ENCODE measurements at places on chromosomes 12 and 14. TPM values are rescaled to one million over a fixed set of nuclear protein-coding genes. Genes with fewer than 3 reads are reported as not detected.

DNA sequence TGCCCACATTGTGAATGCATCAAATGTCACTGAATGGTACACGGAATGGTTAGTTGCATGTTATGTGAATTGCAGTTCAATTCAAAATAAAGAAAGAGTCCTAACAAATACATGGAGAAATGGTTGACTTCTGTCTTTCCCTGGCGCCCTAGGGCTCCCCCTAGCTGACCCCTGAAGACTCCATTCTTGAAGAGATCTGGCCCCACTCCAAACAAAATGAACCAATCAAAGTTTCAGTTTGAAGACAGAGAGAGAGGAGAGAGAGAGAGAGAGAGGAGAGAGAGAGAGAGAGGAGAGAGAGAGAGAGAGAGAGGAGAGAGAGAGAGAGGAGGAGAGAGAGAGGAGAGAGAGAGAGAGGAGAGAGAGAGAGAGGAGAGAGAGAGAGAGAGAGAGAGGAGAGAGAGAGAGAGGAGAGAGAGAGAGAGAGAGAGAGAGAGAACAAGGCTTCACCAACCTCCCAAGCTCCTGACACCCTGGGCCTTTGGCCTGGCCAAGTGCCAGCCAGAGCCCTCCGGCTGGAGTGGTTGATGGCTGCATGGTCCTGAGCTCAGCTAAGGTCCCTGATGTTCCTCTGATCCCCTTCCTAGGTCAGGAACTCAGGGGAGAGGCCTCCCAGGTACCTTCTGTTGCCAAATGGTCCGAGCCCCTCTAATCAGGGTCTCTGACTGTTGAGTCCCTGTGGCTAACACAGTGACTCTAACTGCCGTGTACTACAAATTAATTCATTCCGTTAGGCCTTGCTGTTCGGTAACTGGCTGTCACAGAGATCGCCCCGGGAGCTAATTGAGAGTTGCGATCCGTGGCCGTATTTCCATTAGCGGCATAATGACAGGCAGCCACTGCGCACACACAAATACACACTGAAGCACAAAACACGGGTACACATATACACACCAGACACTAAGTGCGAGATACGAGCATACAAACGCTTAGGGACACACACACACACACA is 188.8 kb downstream of the ESRRB start:
- H3K27ac ChIP-seq: no peak overlapping the region
- H3K4me3 ChIP-seq: no peak overlapping the region
- no peaks in the 10 kb centered on the region for H3K27me3 ChIP-seq
- DNase-seq: no peak
- H3K4me1 ChIP-seq: no peaks in the 10 kb centered on the region
- H3K36me3 ChIP-seq: no peaks in the 10 kb centered on the region

GRCh38 chr12:5730962-5731361 is 214.1 kb downstream of the ANO2 start:
- H3K27me3 ChIP-seq: no peaks in the 10 kb centered on the region
- H3K36me3 ChIP-seq: no peaks in the 10 kb centered on the region
- DNase-seq: no peak
- no peak overlapping the region for H3K4me3 ChIP-seq
- H3K27ac ChIP-seq: no peak overlapping the region

The JPH4 gene
- polyA plus RNA-seq: 125 TPM

DNA sequence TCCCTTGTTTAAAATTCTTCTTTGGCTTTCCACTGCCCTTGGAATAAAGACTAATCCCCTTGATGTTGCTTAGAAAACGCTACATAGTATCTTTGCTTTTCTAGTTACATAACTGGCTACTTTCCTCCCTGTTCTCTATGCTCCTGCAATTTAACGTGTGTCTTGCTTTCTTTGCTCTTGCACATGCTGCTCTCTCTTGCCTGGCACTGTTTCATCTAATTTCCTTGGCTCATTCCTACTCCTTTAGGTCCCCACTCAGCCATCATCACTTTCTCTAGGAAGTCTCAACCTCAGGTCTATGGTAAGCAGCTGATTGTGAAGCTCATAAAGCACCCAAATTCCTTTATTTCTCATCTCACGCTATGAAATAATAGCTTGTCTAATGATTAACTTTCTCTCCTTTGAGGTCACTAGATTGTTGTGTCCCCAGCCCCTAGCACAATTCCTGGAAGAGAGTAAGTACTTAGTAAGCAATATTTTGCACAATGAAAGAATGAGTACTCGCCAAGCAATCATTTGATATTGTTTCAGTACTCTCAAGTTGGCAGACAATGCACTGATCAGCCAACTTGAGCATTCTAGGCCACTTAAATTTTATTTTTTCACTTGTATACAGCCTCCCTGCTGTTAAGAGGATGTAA is 3.3 kb downstream of the ALDH6A1 start:
- H3K4me1 ChIP-seq: peaks cover 8% of the 10 kb centered on the region
- H3K4me3 ChIP-seq: no peak overlapping the region
- no peaks in the 10 kb centered on the region for H3K36me3 ChIP-seq
- H3K27ac ChIP-seq: no peak overlapping the region
- DNase-seq: no peak
- no peaks in the 10 kb centered on the region for H3K27me3 ChIP-seq

DNA sequence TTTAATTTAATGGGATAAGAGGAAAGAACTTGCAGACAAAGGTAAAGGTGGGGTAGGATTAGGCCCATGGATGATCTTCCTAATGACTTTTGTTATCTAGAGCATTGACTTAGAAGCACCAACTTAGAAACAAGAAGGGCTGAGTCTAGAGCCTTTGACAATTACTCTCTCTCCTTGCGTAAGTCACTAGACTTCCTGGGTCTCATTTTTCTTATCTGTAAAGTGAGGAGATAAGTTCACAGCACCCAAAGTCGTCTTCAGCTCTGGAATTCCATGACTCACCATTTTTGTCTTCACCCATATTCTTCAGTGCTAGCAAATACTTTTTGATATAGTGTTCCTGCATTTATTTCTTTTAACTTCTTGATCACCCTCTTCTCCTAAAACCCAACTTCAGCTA is 75.7 kb downstream of the SSPN start:
- H3K4me3 ChIP-seq: no peak overlapping the region
- no peak overlapping the region for H3K27ac ChIP-seq
- H3K27me3 ChIP-seq: no peaks in the 10 kb centered on the region
- no peak for DNase-seq
- H3K36me3 ChIP-seq: no peaks in the 10 kb centered on the region
- peaks cover 21% of the 10 kb centered on the region for H3K4me1 ChIP-seq

DNA sequence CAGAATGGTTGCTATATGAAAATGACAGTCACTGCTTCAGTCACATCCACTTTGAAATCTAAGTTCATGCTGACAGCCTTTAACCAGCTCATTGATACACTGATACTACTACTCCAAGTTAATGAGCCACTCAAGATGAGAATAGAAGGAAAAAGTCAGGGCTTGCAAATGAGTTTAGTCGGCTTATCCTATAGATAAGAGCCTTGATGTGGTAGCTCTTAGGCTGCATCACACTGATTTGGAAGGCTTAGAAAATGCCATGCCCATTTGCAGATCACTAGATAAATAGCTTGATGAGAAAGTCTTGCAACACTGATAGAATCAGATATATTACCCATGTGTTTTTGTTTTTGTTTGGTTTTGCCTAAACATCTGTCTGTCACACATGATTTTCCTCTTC is 251.4 kb upstream of the ATXN7L3B start:
- no peaks in the 10 kb centered on the region for H3K27me3 ChIP-seq
- H3K4me3 ChIP-seq: no peak overlapping the region

DNA sequence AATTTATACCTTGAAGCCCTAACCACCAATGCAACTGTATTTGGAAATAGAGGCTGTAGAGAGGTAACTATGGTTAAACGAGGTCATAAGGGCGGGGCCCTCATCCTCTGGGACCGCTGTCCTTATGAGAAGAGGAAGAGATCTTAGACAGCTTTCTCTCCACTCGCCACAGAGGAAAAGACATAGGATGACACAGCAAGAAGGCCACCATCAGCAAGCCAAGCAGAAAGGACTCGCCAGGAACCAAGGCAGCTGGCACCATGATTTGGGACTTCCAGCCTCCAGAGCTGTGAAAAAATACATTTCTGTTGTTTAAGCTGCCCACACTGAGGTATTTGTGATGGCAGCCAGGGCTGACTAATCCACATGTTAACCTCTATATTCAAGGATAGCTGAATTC is 30.4 kb upstream of the BCAT1 start:
- H3K27me3 ChIP-seq: no peaks in the 10 kb centered on the region
- H3K27ac ChIP-seq: no peak overlapping the region
- H3K36me3 ChIP-seq: no peaks in the 10 kb centered on the region

GRCh38 chr12:2300886-2301285 is 248.1 kb downstream of the CACNA1C start:
- peaks cover 43% of the 10 kb centered on the region for H3K4me1 ChIP-seq
- H3K27me3 ChIP-seq: no peaks in the 10 kb centered on the region
- H3K27ac ChIP-seq: no peak overlapping the region
- no peak overlapping the region for H3K4me3 ChIP-seq
- H3K36me3 ChIP-seq: no peaks in the 10 kb centered on the region
- DNase-seq: no peak

DNA sequence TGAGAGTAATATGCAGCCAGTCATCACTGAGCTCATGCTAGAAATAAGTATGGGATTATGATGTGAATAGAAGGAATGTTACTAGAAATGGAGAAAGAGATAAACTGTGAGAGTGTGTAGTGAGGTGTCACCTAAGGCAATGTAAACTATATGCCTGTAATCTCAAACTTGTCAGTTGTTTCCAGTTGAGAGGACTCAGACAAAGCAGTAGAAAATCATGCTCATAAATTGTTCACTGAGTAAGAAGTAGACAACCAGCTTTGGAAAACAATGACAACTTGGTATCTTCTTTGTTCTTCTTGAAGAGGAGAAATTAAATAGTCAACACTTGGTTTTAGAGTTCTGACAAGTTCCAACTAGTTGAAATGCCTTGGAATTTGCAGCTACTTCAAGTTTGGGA is 148.5 kb upstream of the OR4E1 start:
- no peak for DNase-seq
- no peaks in the 10 kb centered on the region for H3K4me1 ChIP-seq
- no peak overlapping the region for H3K4me3 ChIP-seq
- H3K27ac ChIP-seq: no peak overlapping the region
- no peaks in the 10 kb centered on the region for H3K36me3 ChIP-seq

- H3K4me3 ChIP-seq: no peak overlapping the region
- no peaks in the 10 kb centered on the region for H3K27me3 ChIP-seq
Measured at GRCh38 chr12:78531831-78532458, 332.6 kb upstream of the SYT1 start.

GRCh38 chr14:69632593-69633151 is 21.3 kb downstream of the SUSD6 start:
- no peaks in the 10 kb centered on the region for H3K27me3 ChIP-seq
- H3K36me3 ChIP-seq: no peaks in the 10 kb centered on the region
- H3K4me1 ChIP-seq: peaks cover 44% of the 10 kb centered on the region
- H3K27ac ChIP-seq: peak overlapping the region; percentile 57
- H3K4me3 ChIP-seq: no peak overlapping the region

- no peak overlapping the region for H3K27ac ChIP-seq
- DNase-seq: no peak
- H3K36me3 ChIP-seq: peaks cover 53% of the 10 kb centered on the region
- H3K4me1 ChIP-seq: no peaks in the 10 kb centered on the region
- no peaks in the 10 kb centered on the region for H3K27me3 ChIP-seq
- no peak overlapping the region for H3K4me3 ChIP-seq
Measured at GRCh38 chr12:122322501-122322900, 56.2 kb upstream of the VPS33A start.

GRCh38 chr14:64788706-64789105 is 84.5 kb downstream of the PLEKHG3 start:
- no peak for DNase-seq
- H3K36me3 ChIP-seq: peaks cover 61% of the 10 kb centered on the region
- H3K4me3 ChIP-seq: no peak overlapping the region
- H3K27ac ChIP-seq: no peak overlapping the region

DNA sequence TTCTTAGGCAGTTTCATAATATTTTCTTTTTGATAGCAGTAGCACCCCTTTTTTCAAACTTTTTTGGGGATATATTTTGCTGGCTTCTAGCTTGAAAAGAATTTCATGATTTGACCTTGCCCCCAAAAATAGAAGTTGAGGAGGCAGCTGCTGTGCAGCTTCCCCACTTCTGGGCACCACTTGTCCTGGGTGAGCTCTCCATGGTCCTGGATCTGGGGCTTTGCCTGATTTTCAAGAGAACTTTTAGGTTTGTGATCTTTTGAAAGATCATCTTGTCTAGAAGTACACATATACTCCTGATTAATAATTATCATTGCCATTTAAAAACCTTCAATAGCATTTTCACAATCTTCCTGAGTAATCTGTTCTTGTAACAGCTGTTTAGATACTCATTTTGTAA is 271.6 kb downstream of the NPAS3 start:
- H3K36me3 ChIP-seq: no peaks in the 10 kb centered on the region
- no peaks in the 10 kb centered on the region for H3K4me1 ChIP-seq
- no peak overlapping the region for H3K4me3 ChIP-seq
- DNase-seq: peak; percentile 38

DNA sequence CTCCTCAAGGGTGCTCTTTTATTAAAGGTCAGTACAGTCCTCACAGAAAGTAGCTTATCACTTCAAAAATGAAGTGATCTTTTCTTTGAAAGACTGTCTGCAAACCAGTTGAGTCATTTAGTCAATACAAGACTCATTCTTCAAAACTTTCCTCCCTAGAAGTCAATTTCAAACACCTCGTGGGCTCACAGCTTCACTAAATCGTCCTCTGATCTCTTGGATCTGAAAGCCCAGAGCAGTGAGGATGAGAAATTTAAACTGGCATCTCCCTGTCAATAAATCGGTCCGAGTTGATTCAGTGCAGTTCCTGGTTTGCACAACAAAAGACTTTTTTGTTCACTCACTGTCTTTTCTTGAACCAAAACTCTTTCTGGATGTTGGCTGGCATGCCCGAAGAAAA is 44.5 kb downstream of the NUAK1 start:
- peaks cover 3% of the 10 kb centered on the region for H3K36me3 ChIP-seq
- DNase-seq: no peak
- H3K27me3 ChIP-seq: no peaks in the 10 kb centered on the region
- H3K4me1 ChIP-seq: peaks cover 23% of the 10 kb centered on the region
- H3K27ac ChIP-seq: no peak overlapping the region

The VDR gene
- polyA plus RNA-seq: 0.38 TPM

DNA sequence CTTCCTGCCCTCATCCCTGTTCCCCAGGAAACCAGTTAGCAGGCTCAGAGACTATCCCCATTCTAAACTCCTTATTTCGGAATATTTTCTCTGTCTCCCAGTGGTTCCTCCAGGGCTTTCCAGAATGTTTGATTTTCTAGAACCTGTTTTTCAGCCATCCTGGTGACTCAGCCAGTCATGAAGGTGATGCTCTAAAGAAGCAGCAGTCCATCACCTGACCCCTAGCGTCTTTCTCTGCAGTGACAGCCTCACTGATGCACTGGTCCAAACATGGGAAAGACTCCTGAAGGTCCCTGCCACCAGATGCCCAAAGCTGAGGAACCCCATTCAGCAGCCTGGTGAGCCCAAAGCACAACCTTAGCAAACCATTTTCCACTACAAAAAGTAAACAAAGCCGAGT is 212.6 kb downstream of the PHETA1 start:
- no peak overlapping the region for H3K27ac ChIP-seq
- peaks cover 11% of the 10 kb centered on the region for H3K4me1 ChIP-seq
- H3K36me3 ChIP-seq: no peaks in the 10 kb centered on the region
- H3K4me3 ChIP-seq: no peak overlapping the region
- no peak for DNase-seq

GRCh38 chr14:90136904-90137303 is 75.1 kb downstream of the KCNK13 start:
- no peak overlapping the region for H3K4me3 ChIP-seq
- no peak overlapping the region for H3K27ac ChIP-seq
- H3K27me3 ChIP-seq: no peaks in the 10 kb centered on the region
- no peaks in the 10 kb centered on the region for H3K4me1 ChIP-seq
